RCC 7860 (cell line): ENCODE measurements at places on chromosomes 1 and 21.

DNA sequence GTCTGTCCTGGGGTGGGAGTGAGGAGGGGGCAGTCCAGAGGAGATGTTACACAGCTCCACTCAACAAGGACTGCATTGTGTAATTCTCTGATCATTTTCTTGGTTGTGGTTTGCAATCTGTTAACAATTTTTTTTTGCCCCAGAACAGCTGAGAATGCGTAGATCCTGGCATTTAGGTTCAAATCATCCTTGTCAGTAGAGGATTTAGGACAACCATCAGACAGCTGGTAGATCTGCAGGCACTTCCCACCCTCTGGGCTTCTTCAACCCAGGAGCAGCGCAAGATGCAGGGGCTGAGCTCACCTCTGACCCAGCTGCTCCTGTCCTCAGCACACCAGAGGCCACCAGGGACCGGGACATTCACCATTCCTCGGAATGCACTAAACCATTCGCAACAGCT is 13.5 kb downstream of the BCAR3 start:
- DNase-seq, result no peak

GRCh38 chr21:32378956-32379355 is 13.9 kb downstream of the URB1 start:
- DNase-seq, result no peak

DNA sequence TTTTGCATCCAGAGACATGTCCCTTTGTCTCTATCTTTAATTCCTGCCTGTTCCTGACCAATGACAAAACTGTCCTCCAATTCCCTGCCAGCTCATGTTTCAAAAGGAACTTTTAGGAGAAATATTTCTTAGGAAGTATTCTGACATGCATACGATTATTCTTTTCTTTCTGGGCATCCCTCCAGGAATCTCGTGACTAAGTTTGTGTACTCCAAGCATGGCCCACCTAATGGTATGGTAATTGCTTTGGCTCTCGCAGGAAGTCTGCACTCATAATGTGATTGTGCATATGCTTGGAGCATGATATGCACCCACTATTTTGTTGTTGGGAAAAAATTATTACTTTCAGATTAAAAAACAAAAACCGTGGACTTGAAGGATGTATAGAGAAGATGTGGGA is 256.4 kb downstream of the PRDM2 start:
- DNase-seq, result no peak

DNA sequence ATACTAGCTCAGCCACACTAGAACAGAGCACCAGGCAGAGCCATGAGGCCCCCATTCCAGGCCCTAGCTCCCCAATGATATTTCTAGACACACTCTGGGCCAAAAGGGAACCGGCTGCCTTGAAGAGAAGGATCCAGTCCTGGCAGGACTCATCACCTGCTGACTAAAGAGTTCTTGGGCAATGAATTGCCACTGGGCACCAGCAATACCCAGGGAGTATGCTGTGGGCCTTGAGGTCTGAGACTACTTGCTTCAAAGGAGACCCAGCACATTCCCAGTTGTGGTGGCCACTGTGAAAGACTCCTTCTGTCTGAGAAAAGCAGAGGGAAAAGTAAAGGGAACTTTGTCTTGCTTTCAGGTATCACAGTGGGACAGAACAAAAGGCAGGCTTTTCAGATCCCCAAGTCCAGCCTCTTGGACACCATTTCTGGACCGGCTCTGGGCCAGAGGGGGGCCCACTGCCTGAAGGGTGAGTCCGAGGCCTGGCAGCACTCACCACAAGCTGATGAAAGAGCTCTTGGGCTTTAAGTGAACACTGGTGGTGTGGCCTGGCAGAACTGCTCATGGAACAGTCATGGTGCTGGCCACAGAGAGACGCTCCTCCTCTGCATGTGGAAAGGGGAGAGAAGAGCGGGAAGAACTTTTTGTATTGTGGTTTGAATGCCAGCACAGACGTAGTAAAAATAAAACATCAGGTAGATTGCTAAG is 72.5 kb downstream of the CDC42BPA start:
- no peak for DNase-seq

- no peak for DNase-seq
Measured at GRCh38 chr1:9058465-9058864, 11.0 kb downstream of the SLC2A5 start.

- DNase-seq, result no peak
Measured at GRCh38 chr1:243315893-243316292, 60.1 kb downstream of the SDCCAG8 start.

DNA sequence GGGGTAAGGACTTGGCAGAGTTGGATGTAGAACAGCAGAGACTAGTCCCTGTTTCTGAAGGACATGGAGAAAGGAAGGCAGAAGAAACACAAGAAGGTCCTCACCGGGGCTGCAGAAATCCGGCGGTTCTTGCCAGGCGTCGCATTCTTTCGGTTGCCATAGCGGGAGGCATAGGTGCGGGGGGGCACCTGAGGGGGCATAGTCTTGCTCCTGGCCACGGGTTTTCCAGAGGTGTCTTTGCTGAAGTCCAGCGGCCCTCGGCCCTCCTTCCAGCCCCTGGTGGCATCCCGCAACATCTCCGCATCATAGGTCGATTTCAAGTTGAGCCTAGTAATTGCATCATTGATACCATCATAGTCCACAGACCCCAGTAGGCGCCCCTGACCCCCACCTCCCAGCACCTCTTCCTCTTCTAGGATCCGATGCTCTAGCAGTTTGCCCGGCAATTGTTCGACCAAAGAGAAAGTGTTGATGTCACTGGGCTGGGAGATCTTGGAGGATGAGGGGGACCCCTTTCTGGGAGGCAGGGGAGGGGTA is 25.8 kb downstream of the PIK3C2B start:
- DNase-seq, result no peak

DNA sequence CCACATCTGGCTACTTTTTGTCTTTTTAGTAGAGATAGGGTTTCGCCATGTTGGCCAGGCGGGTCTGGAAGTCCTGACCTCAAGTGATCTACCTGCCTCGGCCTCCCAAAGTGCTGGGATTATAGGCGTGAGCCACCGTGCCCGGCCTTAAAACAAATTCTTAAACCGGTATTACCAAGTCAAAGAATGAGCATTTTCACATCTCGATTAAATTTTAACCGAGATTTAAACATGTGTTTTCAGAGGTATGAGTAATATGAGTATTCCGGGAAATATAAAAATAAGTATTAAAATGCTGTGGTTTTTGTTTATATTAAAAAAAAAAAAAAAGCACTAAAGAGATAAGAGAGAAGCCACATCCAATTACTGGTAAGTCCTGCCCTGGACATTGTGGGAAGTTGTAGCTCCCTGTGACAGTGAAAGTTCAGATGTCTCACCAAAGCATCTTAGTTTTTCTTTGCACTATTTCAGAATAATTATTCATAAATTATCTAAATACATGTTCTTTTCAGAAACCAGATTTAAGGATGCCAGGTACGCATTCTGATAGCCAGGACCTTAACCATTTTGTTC is 24.9 kb downstream of the ZNF281 start:
- no peak for DNase-seq

- no peak for DNase-seq
Measured at GRCh38 chr1:43312663-43313515, 12.1 kb downstream of the TIE1 start.

DNA sequence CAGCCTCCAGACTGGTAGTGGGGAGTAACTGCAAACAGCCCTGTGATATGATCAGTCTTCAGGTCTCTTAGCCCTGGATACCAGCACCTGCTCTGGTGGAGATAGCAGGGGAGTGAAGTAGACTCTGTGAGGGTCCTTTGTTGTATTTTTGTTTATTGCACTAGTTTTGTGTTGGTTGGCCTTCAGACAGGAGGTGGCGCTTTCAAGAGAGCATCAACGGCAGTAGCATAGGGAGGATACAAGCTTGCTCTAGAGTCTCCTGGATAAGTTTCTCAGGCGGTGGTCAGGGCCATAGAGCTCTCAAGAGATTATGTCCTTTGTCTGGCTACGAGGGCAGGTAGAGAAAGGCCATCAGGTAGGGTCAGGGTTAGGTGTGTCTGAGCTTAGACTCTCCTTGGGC is 116.4 kb downstream of the USH2A start:
- no peak for DNase-seq

DNA sequence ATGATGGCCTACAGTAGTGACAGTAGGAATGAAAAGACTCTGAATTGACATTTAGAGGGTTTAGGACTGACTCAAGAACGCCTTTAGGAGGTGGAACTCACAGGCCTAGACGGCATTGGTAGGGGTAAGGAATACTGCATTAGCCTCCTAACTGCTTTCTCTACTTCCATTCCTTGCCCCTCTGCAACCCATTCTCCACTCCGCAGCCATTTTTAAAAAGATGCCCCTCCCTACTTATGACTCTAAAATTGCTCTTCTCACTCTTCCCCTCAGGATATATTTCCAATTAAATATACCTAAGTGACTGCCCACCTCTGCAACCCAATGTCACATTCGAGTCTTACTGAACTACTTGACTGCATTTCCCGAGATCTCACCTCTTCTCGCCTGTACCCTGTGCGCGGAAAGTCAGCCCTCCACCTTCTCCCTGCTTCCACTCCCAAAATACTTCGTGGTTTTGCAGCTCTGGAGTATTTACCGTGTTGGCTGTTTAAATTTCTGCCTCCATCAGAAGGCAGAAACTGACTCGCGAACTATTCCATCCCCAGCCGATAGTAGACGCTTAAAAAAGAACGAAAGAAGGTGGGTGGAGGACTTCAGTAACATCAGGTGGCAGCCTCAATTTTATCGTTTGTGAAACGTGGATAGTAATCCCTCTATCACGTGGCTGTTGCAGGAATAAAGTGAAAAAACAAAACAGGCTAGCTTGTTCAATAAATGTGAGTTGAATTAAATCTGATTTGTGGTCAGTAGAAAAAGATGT is 1.1 kb upstream of the YBX1 start:
- DNase-seq, result no peak

GRCh38 chr1:100851726-100852125 is 42.9 kb downstream of the EXTL2 start:
- no peak for DNase-seq

GRCh38 chr21:44286716-44287632 is 1.3 kb downstream of the AIRE start:
- DNase-seq, result no peak

DNA sequence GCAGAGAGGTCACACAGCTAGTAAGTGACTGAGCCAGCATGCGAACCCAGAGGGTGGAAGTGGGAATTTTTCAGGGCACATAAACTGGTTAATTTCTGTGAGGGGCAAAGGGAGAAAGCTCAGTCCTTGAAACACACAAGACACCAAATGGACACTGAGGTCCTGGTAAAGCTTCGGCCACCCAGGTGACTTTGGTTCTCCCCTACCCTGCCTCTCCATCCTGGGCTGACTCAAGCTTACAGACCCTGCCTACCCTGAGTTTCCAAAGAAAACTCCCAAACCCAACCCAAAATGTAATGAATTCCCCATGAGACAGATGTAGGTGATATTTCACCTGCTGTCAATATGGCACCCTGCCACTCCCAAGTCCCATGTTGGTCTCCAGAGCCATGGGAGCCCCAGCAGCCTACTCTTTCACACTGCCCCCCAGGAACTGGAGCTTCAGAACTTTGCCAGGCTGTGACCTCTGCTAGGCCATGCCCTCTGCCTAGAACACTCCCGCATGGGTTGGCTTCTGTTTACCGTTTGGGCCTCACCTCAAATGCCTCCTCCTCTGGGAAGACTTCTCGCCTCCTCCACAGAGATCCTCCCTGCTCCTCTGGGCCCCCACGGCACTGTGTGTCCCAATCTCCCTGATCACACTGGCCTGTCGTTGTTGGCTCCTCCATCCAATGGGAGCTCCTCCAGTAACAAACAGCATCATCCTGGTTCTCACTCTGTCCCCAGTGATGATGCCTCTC is 3.7 kb upstream of the LRP8 start:
- no peak for DNase-seq

DNA sequence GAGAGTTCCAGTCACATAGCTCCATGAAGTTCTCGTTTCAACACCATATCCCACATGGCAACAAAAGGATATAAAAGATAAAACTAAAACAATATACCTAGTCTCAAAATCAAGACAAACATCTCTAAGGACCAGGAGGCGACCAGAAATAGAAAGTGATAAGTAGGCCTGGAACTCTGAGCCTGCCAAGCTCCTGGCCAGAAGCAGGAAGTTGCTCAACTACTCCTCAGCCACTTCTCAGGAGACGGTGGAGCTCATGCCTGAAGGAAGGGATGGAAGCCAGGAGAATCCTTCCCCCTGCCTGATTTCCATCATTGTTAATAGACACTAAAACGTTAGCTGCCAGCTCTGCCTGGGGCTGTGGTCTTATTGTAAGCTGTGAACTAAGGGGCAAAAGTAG is 94.7 kb downstream of the DISP1 start:
- no peak for DNase-seq

DNA sequence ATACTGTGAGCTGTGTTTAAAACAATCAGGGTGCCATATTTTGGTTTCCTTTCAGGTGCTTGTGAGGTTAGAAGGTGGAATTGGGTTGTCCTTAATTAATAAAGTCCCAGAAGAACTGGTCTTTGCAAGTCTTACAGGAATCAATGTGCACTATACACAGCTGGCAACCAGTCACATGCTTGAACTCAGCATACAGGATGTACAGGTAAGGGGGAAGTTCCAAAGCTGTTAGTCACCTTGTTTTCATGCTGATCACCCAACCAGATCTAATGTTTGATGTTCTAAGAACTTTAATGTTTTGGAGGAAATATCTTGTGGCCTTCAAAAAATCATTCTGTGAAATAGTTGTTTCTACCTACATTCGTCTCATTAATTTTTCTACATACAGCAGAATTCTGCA is 156.3 kb downstream of the VPS13D start:
- DNase-seq, result no peak

- no peak for DNase-seq
Measured at GRCh38 chr1:3038571-3039181, 17.4 kb downstream of the ACTRT2 start.

- no peak for DNase-seq
Measured at GRCh38 chr1:25952841-25953401, 44.9 kb downstream of the PAFAH2 start.

DNA sequence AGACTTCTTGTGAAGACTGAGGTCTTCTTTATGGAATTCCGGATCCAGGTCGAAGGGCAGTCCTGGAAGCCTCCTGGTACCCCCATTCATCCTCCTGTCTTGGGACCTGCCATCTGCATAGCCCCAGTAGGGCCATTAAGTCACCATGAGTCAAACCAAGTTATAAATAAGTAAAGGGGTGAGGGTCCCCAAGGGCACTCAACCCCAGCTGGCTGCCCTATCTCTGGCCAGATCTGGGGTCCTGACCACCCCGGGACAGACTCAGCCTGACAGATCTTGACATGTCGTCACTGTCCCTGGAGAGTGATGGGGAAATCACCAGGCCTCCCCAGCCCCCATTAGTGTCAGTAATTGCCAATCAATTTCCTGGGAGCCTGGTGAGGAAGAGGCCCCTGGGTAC is 108.7 kb downstream of the EPHB2 start:
- DNase-seq, result no peak

DNA sequence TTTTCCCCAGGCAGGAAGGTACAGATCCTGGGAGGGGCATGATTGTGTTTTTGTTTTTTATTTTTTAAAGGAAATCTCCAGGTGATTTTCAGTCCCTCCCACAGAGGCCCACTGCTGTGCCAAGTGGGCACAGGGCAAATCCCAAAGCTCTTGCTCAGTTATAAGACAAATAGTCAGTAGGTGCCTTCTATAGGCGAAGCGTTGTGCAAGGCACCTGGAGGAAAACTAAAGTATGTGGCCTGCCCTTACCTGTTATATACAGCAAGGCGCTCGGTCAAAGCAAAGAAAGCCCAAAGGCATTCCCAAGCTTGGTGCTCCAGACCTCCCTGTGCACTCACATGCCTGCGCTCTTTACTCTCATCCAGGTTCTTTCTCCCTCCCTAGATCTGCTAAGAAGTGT is 81.0 kb downstream of the KCNJ15 start:
- no peak for DNase-seq
